ENCODE measurements at places on chromosomes 6 and 20.

DNA sequence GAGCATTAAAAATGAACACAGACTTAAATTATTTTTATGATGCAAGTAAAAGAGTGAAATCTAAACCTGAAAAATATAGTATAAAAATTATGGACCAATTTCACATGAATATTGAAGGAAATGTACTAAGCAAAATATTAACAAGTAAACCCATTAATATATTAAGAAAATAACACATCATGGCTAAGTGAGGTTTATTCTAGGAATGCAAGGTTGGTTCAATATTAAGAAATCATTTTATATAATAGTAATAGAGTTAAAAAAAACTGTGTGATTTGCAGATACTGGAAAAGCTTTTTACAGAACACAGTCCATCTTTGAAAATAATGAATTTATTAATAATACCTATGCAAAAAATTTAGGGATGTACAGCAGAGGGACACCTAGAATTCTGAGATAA, 20.9 kb downstream of the ZSCAN12 start:
- no peak for DNase-seq

- no peak for DNase-seq
Measured at GRCh38 chr6:45076217-45076930, 251.8 kb upstream of the RUNX2 start.

- no peak for DNase-seq
Measured at GRCh38 chr6:151269321-151269995, 29.7 kb downstream of the AKAP12 start.

GRCh38 chr20:37349517-37350491, 3.9 kb downstream of the SRC start:
- no peak for DNase-seq

- no peak for DNase-seq
Measured at GRCh38 chr6:136011475-136011874, 160.0 kb downstream of the PDE7B start.

DNA sequence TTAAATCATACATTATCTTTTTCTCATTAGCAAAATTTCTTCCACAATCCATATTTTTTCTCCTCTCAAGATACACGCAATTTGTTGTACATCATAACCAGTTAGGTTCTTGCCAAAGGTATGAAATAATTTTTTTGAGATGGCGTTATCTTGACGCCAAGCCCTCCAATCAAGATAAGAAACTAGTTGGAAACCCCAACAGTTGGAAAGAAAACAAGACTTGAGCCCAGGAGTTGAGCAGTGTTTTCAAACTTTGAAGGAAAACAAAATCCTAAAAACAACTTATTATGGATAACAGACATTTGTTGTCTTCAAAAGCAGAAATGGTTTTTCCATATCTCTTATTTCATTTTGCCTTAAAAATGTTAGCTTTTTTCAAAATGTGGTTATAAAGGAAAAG, 184.8 kb downstream of the SLC24A3 start:
- no peak for DNase-seq

GRCh38 chr6:52984247-52984646, 10.8 kb downstream of the GSTA4 start:
- DNase-seq, result no peak

- no peak for DNase-seq
Measured at GRCh38 chr6:107740496-107741190, 83.5 kb downstream of the SCML4 start.

DNA sequence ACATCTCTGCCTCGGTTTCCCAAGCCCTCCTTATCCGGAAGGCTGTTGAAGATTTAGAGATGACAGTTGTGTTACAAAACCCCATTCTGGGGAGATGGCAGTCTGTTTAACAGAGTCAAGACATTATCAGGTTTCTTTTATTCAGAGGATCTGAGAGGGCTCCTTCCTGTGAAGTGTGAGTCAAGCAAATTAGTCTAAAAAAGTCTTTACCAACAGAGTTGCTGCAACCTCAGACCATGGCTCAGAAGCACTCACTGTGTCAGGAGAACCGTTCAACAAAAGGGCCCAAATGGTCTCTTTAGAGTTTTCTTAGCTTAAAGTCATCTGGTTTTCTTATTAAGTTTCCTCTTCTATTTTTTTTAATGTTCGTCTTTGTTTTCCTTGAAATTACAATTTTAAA, 717.8 kb downstream of the EPM2A start:
- no peak for DNase-seq

DNA sequence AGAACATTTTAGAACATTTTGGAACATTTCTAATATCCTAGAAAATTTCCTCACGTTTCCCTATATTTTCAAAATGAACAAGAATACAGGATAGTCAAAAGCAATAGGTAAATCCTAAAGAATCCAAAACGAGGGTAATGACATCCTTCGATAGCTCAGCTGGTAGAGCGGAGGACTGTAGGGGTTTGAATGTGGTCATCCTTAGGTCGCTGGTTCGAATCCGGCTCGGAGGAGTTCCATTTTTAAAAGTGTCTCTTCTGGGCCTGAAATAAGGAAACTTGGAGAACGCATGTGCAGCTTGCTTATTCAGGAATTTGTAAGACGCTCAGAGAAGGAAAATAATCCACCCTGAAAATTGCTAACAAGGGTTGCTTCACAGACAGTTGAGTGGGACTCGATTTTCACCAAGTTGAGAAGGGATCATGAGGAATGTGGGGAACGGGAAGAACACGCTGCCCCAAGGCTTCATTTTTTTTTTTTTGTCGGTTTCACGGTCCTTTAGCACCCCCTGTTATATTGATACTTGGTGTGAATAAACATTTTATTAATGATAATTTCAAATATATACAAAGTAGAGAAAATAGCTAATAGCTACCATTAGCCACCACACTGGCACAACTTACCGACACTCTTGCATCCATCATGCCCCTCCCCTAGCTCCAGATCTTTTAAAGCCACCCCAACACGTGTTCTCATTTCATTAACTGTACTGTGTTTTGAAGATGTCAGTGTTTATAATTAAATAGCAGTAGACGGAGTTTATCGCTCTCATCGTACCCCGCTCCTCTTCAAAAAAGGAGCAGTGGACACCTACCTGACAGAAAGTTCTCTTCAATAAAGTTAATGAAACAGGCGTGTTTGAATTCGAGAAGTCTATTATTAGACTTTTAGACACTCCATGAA, 1.8 kb upstream of the ABT1 start:
- DNase-seq, result no peak

GRCh38 chr6:166713434-166714186, 86.6 kb upstream of the RPS6KA2 start:
- no peak for DNase-seq

GRCh38 chr6:28711788-28712341, 186.2 kb downstream of the GPX5 start:
- DNase-seq, result no peak

GRCh38 chr6:52635049-52635577, 35.8 kb upstream of the TMEM14A start:
- no peak for DNase-seq

GRCh38 chr20:3696200-3696599, 14.4 kb upstream of the ADAM33 start:
- no peak for DNase-seq

GRCh38 chr6:20688710-20689500, 154.6 kb downstream of the CDKAL1 start:
- no peak for DNase-seq

DNA sequence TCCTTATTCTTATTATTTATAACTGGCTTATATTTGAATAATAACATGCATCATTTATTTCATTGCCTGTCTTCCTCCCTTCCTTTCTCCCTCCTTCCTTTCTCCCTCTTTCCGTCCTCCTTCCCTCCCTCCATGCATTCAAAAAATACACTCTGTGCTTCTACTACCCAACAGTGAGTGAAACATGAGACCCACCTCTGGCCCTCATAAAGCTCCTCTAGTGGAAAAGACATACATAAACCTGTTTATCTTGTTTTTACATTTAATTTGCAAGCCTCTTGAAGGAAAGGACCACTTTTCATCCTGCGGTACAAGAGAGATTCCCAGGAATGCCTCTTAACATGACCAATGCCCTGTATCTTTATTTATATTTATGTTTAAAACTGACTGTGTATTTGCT, 21.8 kb upstream of the ISM1 start:
- DNase-seq, result no peak

DNA sequence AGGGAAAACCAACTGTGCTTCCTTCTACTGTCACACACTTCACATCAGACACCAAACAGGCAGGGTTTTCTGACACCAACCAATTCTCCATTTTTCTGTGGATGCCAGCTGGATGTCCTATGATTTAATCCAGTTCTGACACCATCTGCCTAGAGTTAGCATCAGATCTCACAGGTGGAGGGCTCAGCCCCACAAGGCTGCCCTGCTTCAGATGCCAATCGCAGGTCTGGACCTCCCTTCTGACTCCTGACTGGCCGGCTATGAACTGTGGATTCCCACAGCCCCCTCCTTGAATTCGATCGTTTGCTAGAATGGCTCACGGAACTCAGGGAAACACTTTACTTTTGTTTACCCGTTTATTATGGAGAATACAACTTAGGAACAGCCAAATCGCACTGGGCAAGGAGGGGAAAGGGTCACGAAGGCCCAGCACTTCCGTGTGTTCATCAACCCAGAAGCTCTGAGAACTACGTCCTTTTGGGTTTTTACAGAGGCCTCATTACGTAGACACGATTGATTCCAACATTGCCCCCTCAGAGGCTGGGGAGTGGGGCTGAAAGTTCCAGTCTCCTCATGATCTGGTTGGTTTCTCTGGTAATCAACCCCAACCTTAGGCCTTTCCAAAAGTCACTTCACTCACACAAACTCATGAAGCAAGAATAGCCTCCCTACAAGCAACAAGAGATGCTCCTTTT, 25.4 kb upstream of the MAS1 start:
- DNase-seq, result no peak

DNA sequence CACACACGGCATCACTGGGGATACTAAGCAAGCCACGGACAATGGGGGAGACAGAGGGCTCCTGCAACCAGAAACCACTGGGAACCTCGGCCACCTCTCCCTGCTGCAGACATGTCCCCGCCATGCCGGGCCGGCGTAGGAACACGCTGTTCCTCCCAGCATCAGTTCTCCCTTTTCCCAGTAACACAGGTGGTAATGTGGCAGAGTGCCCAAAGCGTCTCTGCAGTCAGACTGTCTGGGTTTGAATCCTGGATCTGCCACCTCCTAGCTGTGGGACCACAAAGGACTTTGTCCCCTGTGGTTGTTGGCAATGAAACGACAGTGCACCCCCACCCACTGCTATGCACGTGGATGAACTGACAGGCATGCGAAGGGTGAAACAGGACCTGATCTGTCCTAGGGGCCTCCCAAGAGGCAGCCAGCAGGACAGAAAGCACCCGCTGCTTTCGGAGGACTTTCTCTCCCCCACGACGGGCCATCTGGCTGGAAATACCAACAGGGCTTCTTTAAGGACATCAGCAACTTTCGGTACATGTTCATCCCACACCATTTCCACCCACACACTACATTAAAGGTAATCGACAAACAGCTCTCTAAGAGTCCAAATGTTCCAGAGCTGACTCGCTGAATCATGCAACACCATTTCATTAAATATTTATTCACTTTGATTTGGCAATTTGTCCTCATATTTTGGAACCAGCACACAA, 74.1 kb downstream of the SULF2 start:
- no peak for DNase-seq

- DNase-seq, result no peak
Measured at GRCh38 chr20:20972490-20972889, 133.7 kb downstream of the LINC00237 start.

- no peak for DNase-seq
Measured at GRCh38 chr20:63086421-63087235, 79.9 kb upstream of the BHLHE23 start.

DNA sequence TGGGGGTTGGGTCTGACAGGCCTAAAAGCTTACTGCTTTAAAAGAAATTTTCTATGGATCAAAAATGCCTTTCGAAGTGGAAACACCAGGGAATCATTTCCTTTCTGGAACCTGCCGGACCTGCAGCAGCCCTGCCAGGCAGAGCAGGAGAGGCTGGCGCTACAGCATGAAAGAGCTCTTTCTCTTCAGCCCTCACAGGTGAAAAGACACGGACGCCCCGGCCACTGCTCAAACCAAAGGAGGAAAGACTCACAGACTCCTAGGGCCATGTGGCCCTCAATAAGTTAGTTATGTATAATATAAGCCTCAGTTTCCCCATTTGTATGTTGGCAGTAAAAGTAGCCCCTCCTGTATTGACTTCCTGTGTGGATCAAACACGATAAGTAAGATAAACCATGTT, 8.3 kb downstream of the SCML4 start:
- no peak for DNase-seq

GRCh38 chr6:17921454-17921853, 66.0 kb downstream of the KIF13A start:
- DNase-seq, result no peak

DNA sequence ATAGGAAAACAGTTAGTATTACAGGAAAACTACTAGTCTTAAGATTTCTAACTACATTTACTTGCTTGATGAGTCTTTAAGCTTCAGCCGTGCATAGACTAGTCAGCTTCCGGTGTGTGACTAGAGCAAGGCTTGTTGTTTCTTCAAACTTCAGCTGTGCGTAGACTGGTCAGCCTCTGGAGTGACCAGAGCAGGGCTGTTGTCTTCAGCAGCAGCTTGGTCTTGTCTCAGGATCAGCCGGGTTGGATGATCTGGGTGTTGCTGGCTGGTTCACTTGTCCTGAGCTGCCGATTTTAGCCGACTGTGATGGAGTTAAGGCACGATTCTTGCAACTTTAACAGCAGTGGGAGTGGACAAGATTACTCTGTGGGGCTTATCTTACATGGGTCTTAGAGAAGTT, 44.7 kb downstream of the HLA-C start:
- DNase-seq, result no peak

GRCh38 chr6:163945808-163946207, 531.3 kb downstream of the QKI start:
- no peak for DNase-seq

DNA sequence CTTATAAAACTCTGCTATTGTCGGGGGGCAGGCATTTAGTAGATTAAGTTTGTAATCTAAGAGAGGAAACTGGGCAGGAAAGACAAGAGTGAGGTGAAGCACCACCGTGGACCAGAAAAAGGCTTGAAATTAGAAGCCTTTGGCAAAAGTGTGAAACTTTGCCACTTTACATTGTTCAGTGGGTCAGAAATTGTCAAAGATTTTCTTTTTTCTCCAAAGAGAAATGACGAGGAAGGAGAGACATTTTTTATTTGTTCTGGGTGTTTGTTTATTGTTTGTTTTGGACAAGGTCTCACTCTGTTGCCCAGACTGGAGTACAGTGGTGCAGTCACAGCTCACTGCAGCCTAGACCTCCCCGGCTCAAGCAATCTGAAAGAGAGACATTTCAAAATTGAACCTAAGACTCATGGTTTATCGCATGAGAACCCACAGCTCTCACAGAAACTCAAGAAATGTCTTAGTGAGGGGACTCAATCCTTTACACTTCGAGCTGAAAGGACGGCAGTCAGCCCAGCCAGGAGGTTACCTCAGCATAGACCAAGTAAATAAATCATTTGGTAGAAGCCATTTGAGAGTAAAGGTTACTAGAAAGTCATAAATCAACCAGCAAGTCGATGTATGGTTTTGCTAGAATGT, 262.8 kb upstream of the TAB2 start:
- DNase-seq, result no peak

- DNase-seq, result no peak
Measured at GRCh38 chr6:133326584-133326983, 85.4 kb downstream of the EYA4 start.

DNA sequence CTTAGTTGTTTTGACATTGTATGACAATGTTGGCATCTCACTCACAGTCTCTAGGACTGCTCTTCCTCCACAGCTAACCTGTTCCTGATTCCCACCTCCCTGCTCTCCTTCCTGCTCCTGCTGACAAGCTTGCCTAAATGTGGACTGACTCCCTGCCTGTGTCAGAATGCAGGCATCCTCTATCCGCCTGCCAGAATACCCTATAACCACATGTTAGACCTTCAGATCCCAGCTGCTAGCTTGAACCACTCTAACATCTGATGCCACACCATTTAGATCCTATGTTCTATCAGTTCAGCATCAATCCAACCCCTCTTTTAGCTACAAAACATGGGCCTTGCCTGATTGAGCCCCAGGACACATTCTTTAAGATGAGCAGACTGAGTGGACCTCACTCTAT, 12.2 kb downstream of the FILIP1 start:
- no peak for DNase-seq
